ENCODE measurements at places on chromosomes 11 and 22.
A peak's percentile ranks its signal among the peaks of the same experiment; 100 is the strongest.

DNA sequence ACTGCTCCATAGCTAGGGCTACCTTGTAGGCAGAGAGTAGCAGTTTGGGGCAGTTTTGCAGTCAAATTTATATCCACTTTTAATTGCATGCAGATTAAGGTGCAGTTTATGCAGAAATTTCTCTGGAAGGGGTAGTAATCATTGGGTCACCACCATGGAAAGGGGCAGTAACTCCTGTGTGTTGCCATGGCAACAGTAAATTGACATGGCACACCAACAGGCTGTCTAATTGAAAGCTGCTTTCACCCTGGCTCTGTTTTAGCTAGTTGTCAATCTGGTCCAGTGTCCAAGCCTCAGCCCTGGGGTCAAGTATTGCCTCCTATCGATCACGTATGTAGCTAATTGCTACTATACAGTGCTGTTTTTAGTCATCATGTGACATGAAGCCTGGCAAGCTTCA, 786.1 kb upstream of the CNTN5 start:
- no peak for DNase-seq

GRCh38 chr11:105034813-105035620, at the start of gene CASP1:
Gene CASP1 (minus strand): TSS chr11:105035144. CDS start chr11:105035113, 31 bp downstream.
- DNase-seq: peak; percentile 12

GRCh38 chr22:45845076-45845487, 131.9 kb downstream of the WNT7B start:
- DNase-seq: no peak

GRCh38 chr11:3162410-3163240, 2.5 kb downstream of the OSBPL5 start:
- no peak for DNase-seq

DNA sequence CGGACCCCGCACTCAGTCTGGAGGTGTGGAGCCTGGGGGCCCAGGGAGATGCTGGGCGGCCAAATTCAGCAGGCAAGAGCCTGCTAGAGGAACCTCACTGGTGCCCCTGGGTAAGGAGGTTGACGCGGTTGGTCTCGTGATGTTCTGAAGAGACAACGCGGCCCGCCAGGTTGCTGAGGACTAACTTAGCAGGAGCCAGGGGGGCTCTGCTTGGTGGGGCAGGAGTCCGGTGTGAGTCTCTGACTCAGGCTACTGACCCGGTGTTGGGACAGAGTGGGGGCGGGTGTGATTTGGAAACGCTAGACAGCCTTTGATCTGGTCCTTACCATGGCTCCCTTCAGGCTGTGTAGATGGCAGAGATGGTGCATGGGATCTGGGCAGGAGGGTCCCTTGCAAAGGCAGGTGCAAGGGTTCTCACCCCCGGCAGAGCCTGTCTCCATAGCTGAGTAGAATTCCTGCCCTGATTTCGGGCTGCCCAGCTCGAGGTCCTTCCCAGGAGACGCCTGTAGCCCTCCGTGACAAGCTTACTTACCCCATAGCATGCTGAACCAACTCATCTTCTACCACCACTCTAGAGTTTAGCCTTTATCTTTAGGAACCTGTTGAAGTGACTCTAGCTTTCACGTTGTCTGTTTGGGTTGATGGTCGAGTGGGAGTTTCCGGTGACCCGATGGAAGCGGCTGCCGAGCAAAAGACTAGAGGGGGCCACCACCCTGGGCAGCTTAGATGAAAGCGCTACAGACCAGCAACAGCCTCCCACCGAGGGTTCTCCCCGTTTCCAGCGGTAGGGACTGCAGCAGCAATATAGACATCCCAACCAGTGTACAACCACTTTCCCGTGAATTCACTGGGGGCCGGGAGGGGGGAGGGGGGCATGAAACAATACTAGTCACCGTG, 38.4 kb downstream of the KCNC1 start:
- DNase-seq: no peak

GRCh38 chr11:65055538-65055937, 2.8 kb downstream of the NAALADL1 start:
- no peak for DNase-seq

DNA sequence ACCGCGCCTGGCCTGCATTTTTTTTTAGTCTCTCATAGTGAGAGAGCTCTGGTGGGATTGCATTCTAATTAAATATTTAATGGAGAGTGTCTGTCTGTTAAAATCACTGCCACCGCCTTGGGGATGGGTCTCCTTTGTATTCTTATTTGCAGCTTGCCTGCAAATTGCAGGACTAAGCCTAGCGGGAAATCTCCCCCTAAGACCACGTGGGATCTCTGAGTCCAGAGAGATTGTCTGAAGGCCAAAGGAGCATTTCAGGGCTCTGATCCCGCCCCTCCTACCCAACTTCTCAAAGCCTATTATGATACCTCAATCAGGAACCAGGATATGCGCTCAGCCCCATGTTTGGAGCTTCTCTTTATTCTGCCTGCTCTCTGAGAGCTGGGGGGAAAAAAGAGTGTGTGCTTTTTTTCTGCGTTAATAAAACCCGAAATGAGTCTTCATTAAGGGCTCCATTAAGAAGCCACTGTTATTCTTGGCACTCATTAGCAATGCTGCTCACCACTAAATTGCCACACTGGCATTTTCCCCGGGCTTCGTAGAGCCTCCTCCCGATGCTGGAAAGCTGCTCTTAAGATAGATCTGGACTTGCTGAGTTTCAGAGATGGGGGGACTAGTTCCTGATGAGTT, 92.9 kb upstream of the THY1 start:
- DNase-seq: no peak

- no peak for DNase-seq
These were observed 162.1 kb upstream of the RASSF10 start for GRCh38 chr11:12846786-12847615.

DNA sequence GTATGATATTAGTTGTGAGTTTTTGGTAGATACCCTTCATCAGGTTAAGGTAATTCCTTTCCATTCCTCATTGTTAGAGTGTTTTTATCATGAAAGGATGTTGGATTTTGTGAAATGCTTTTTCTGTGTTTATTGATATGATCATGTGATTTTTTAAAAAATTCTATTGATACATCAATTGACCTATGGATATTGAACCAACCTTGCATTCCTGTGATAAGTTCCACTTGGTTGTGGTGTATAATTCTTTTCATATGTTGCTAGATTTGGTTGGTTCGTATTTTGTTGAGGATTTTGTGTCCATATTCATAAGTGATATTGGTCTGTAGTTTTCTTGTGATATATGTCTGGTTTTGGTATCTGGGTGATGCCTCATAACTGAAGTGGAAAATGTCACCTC, 6.7 kb downstream of the ANKRD13D start:
- no peak for DNase-seq

DNA sequence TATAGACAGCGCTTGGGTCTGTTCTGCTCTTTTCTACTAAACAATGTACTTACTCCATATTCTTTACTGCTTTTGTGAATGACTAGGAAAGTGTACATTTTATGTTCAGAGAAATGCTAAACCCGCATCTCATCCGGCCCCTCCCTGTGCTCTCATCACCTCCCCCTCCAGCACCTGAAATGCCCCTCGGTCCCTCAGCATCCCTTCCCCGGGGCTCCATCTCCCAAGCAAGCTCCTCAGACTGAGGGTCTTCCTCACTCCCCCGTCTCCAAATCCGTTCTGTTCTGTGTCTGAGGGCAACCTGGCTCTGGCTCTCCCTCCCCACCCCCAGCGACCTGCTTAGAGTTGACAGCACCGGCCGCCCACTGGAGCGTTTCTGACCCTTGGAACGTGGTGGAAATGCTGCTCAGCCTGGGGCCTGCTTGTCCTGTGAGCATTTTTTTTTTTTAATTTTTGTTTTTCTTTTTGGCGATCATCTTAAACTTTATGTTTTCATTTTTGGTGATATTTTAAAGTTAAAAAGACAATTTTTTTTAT, 1.4 kb downstream of the SELENOO start:
- DNase-seq: no peak

DNA sequence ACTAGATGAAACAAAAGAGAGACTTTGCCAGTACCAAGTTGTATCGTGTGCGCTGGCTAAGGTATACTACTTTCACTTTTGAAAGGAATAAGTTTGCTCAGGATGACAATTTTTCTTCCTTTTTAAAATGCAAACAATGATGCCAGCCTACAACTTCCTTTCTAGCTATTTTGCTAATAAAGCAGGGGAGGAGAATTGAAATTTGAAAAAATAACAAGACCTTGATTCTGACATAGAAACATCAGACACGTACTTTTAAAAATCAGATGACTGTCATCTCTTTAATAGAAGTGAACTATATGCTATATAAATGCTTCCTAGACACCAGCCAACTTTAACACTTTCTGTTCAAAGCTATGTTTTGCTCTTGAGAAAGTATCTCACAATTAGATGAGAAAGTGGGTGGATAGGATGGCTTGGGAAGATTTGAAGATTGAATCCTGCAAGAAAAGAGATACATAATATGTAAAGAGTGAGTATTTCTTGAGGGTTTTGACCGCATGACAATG, 41.7 kb upstream of the BLID start:
- no peak for DNase-seq

- DNase-seq: no peak
These were observed 102.1 kb downstream of the RPS6KA4 start for GRCh38 chr11:64461081-64461480.

Measured in hepatic stellate cell (primary cell).